ENCODE measurements at places on chromosomes 1 and 21.

GRCh38 chr1:205598841-205599668 is 32.8 kb downstream of the ELK4 start:
- no peak for DNase-seq

GRCh38 chr1:175822580-175822979 is 79.2 kb upstream of the TNR start:
- no peak for DNase-seq

GRCh38 chr1:225816643-225817538 is 7.0 kb downstream of the EPHX1 start:
- DNase-seq: no peak

DNA sequence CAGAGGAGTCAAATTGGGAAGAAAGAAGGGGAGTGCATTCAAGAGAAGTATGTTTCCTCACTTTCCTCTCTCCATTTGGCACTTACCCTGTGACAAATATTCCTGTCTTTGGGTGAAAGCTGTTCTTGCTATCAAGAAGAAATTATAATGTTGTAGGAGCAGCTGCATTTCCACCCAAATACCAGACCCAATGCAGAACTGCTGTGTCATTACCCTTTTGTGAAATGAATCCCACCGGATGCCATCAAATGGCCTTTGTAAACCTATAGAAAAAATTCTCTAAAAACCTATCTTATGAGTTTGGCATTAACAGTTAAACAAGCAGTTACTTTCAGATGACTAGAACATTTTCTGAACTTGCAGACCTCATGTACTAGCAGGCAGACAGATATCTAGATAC is 16.7 kb upstream of the PALMD start:
- DNase-seq: no peak

DNA sequence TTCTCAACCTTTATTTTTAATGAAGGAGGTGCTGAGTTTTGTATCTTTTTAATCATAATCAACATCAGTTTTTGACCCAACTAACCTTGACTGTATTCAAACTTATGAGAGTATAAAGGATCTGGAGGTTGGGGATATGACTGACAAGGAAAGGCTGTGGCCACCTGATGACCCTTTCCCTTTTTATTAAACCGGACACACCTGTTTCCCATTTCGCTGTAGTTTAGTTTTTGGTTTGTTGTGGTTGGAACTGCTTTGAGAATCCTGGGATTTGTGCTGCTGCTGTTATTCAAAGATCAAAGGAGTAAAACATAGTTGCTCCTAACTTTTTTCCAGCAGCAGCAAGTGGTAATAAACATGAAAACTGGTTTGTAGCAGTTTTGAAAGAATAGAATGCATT is 12.4 kb downstream of the PRPF38A start:
- DNase-seq: no peak

GRCh38 chr1:20658166-20658915 is 2.8 kb downstream of the DDOST start:
- DNase-seq: no peak

- DNase-seq: no peak
These were observed 74.4 kb downstream of the PTPRU start for GRCh38 chr1:29310616-29311180.

DNA sequence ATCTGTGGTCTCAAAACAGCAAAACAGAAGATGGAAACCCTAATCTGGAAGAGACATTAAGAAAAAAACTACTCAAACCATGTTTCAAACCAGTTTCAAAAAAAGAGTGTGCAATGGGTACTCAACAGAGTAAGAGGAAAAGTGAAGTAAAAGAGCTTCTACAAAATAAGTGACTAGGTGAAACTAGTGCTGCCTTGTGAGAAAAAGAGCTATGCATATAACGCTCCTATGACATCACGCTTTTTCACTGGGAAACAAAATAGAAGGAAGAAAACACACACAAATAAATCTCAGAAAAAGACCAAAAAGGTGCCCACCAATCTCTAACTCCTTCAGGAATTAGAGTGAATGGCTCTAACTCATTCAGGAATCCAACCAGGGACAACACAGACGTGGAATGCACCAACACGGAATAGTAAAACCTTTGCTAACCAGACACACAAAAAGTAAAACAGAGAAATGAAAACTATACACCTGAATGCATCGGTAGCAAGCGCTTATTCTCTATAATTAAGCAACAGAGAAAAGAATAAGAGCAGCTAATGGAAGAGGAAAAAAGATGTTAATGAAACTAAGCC is 1.3 kb downstream of the FOXJ3 start:
- no peak for DNase-seq

GRCh38 chr1:155061381-155062150 is 2.0 kb upstream of the EFNA4 start:
- DNase-seq: peak; percentile 90

GRCh38 chr1:239421811-239422210 is 35.4 kb downstream of the CHRM3 start:
- no peak for DNase-seq

GRCh38 chr1:201320168-201320788 is 37.0 kb downstream of the PKP1 start:
- no peak for DNase-seq

GRCh38 chr1:168136709-168137514 is at the start of gene GPR161:
GPR161 (minus strand) TSS chr1:168136930; CDS start chr1:168104850, 32,080 bp downstream.
- no peak for DNase-seq

DNA sequence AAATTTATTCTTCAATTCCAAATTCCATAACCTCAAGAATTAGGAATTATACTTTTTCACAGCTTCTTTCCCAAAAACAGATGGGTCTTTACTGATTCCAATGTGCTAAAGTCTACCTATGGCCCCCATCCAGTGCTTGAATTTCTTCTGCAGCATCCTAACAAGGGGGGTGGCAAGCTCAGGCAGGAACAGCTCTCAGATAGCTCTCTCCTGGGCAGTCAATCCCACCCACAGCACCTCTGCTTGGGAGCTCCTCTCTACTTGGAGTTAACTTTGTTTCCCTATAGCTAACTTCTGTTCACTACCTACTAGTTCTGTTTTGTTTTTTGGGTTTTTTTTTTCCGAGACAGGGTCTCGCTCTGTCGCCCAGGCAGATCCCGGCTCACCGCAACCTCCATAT is 12.1 kb downstream of the RBBP5 start:
- DNase-seq: no peak

- no peak for DNase-seq
These were observed 6.4 kb downstream of the C1orf116 start for GRCh38 chr1:207026104-207026534.

GRCh38 chr1:26327956-26328362 is 10.2 kb downstream of the CD52 start:
- DNase-seq: no peak

GRCh38 chr21:18950045-18950740 is 546.6 kb upstream of the TMPRSS15 start:
- no peak for DNase-seq

DNA sequence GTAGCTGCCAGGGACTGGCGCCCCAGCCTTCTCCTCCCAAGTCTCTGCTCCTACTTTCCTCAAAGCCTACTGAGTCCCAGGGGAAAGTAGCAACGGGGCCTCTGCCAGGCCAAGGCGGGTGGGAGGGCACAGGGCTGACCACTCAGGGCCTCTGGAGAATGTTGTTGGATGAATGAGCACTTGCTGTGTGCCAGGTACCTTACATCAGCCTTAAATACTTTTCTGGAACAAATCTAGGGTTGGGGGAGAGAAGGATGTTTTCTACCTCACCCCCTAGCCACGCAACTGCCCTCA is 119.3 kb upstream of the ZBTB40 start:
- no peak for DNase-seq

DNA sequence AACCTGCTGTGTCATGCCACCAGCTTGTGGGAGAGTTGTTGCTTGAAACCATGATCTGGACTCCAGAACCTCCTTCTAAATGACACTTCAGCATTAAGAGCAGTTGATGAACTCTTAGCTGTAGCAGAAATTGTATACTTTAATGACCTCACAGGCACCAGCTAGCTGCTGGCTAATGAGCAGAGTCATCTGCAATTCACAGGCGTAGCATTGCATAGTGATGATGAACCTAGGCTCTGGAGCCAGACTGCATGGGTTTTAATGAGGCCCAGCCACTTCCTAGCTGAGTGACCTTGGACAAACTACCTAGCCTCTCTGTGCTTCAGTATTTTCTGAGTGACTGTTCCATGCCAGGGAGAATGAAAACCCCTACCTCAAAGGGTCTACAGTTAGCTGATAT is 407.1 kb downstream of the LMO4 start:
- DNase-seq: no peak

DNA sequence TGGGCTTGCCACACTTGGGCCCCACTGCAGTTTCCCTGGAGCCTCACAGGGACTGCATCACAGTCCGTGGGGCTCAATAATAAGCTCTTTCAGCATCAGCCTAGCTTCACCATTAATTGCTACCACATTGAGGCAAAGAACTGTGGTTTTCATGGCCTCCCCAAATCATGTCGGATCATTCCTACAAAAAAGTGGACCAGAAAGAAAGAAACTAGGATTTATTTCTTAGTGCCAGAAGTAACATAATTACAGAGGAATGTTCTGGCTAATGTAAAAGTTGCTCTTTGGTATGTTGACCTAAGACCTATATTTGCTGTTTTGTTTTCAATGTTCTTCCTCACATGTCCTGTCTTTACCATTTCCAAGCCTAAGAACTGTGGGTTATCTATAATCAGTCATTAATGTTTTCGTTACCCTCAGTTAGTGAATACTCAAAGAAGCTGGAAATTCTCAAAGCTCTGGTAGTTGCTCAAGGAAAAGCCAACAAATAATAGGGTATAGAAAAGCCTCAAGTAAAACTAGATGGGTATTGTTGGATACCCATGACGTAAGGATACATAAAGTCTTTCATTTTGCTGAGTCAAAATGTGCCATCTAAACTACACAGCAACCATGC is 173.9 kb downstream of the LTN1 start:
- no peak for DNase-seq

DNA sequence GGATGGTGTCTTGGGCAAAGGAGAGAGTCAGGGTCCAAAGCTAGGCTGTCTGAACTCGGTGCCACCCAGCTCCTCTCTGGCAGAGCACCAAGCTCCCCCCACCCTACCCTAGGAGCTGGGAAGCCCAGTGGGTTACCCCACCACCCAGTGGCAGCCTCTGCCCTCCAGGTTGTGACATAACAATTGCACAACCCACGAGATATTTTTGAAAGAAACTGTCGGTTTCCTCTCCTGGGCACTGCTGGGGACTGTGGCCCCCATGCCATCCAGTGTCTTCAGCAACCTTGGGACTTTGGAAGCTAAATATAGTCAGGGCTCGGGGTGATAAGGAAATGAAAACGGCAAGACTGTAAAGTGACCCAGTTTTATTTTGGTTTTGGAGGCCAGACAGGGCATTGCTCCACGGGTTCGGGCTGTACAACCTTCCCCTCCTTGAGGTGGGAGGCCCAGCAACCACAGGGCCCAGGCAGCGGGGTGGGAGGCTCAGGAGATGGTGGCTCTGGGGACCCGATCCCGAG is 1.4 kb downstream of the CITED4 start:
- peak; percentile 95 for DNase-seq

DNA sequence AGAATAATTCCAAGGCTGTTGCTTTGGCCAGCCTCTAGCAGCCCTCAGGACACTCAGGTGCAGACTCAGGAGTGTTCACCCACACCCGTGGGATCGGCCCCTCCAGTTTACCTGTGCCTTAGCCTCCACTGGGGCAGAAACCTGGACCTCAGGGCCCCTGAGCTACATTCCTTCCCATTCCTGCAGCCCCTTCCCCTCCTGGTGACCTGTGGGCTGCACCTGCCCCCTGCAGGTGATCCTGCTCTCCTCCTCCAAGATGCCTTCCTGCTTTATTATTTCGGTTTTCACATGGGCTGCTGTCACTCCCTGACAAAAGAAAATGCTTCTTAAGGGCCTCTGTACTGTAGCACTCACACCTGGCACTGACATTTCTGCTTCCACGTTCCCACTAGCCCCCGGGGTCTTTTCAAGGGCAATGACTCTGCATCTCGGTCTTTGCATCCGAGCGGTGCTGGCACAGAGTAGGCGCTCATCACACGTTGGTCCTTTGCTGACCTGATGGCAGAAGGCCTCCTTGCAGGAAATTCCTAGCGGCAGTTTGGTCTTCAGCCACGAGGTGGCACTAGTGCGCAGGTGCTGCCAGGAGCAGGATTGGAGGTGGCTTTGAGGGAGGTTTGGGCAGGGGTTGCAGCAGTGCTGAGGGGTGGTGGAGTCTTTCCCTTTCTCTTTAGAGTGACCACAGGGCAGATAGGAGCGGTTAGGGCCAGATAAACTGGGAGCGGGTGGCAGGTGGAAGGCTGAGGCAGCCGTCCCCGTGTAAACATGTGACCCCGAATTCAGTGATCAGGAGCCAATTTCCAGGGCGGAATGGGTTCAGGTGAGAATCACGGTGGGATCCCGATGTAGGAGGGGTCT is 25.3 kb upstream of the ETV3 start:
- no peak for DNase-seq

DNA sequence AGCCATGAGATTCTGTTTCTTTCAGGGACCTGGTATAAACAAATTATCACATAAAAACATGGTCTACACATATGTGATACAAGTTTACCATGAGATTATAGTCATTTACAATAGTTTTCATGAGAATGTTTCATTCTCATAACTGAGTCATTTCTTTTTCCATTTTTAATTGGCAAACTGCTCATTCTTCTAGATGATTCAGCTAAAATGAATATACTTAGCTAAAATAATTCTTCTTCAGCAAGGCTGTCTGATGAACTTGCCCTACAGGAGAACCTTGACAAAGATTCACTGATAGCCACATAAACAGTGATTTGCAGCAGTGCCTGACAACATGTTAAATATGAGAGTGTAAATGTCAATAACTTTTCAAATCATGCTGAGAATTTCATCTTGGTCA is 253.2 kb downstream of the FMN2 start:
- DNase-seq: no peak

GRCh38 chr1:6257541-6258069 is 3.3 kb downstream of the GPR153 start:
- no peak for DNase-seq

GRCh38 chr1:29280409-29281131 is 44.2 kb downstream of the PTPRU start:
- DNase-seq: no peak

GRCh38 chr1:229842302-229843255 is 216.5 kb downstream of the URB2 start:
- no peak for DNase-seq

DNA sequence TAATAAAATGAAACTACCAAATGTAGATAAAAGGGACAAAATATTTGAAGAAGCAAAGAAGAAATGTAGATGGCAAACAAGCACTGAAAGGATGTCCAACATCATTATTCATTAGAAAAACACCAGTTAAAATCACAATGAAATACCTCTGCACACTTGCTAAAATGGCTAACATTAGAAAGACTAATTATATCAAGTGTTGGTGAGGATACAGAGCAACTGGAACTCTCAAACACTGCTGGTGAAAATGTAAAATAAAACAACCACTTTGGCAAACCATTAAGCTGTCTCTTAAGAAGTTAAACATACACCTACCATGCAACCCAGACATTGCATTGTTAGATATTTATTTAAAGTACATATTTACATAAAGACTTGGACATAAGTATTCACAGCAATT is 138.6 kb upstream of the FGGY start:
- no peak for DNase-seq

Measured in HL-60 (cell line).